ENCODE measurements at places on chromosomes 1 and 21.

- no peak for DNase-seq
These were observed 89.4 kb upstream of the C1orf87 start for GRCh38 chr1:60162936-60163335.

- DNase-seq, result no peak
These were observed 1.3 kb downstream of the SCYL3 start for GRCh38 chr1:169892176-169892926.

GRCh38 chr1:186802388-186802787 is 26.4 kb upstream of the PLA2G4A start:
- DNase-seq, result no peak

- peak; percentile 23 for DNase-seq
These were observed 532 bp downstream of the RALGPS2 start for GRCh38 chr1:178725466-178726086.

GRCh38 chr1:20371883-20372282 is 81.2 kb downstream of the VWA5B1 start:
- DNase-seq, result no peak

DNA sequence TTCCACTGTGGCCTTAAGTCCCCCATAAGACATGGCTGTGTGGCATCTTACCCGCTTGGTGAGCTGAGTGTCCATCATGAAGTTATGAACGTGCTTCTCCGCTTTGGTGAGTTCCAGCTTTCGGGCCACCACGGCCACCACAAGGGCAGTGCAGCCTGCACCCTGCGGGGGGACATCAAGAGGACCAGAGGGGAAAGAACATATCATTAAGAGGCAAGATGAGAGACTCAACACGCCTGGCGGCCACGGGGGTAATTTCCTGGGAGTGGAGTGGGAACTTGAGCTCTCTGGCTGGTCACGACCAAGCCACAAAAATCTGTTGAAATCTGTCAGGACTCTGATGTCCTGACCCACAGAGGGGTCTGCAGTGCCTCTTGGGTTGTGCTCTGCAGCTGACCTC is 117.9 kb upstream of the ADAR start:
- no peak for DNase-seq
